ENCODE measurements at places on chromosomes 1 and 21.

GRCh38 chr1:35691571-35692220 lies 27.0 kb downstream of the C1orf216 start:
- DNase-seq, result no peak

DNA sequence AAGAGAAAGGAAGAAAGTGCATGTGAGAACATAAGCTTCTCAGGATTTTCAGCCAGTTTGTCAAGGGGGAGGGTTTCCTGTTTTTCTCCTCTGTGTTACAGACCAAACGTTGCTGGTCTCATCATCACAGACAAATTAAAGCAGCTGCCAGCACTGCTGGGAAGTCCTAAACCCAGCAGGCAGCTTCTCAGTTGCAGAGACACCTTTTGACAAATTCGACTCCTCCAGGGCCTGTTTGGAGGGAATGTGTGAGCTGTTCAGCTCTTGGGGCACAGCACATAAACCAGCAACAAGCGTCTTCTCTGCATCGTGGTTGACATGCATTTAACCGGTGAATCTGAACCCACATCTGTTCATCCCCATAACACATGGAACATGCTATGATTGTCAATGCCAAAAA lies 454.6 kb upstream of the RUNX1 start:
- DNase-seq, result no peak

- no peak for DNase-seq
Observed at GRCh38 chr1:4825800-4826450, 171.5 kb downstream of the AJAP1 start.

DNA sequence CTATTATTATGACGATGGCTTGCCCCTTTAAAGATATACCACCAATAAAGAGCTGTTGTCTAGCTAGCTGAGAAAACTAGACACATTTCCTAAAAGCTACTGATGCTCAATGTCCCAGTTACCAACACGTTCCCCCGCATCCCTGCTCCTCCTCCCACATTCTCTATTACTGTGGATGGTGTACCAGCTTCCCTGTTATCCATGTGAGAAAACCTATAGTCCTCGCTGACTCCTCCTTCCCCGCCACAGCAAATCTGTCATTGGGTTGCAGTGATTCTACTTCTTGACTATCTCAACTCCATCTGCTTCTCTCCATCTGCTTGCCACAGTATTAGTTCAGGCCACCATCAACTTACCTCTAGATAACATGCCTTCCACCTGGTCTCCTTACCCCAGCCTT lies 337.5 kb downstream of the KCNH1 start:
- no peak for DNase-seq

DNA sequence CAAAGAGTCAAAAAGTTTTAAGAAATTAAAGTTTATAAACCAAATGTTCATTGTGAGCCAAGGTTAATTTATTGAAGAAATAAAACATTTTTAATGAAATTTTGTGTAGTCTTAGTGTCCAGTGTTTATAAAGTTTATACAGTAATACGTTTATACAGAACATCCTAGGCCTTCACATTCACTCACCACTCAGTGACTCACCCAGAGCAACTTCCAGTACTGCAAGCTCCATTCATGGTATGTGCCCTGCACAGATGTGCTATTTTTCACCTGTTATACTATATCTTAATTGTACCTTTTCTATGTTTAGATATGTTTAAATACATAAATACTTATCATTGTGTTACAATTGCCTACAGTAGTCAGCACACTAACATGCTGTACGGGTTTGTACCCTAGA lies 33.6 kb downstream of the TYW3 start:
- no peak for DNase-seq

DNA sequence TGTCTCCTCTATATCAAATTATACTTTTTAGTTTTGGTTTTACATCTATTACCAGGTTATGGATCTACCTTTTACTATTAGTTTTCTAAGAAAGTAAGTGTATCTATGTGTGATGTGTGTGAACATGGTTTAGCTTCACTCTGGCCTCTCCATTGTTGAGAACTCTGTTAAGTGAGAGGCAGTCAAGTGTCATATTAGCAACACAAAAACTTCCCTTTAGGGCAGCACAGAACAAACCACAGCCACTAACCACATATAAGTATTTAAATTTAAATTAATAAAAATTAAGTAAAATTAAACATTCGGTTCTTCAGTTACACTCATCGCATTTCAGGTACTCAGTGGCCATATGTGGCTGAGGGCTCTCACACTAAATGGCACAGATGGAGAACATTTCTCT lies 96.6 kb downstream of the DPYD start:
- DNase-seq, result no peak

GRCh38 chr1:233240829-233241682 lies 54.5 kb downstream of the PCNX2 start:
- no peak for DNase-seq

DNA sequence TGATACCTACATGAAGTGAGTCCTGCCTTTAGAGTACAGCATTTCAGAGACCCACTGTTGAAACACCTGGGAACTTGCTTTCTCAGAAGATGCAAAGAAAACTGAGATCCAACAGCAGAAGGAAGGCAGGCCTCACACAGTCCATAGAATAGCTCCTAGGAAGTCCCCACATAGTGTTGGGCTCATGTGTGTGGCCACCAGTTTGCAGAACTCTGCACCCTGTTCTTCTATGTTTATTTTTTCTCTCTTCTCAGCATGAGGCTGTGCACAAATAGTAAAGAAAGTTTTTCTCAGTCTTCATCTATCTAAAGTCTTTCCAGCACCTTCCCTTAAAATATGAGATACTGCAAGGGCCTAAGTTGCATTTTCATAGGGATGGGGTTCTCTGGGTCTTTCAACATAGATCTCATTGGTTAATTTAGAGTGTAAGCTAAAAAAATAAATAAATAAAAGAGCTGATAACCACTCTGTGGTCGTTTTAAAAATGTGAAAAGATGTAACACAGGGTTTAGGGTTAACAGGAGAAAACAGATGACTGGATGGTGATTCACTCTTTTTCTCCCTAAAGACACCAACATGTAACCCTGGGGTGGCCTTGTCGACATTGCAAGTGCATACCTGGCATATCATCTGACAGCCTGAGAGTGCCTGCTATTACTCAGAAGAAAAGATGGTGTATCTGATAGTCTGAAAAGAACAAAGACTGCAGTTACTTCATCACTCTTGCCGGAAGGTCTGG lies 94.6 kb downstream of the ZC3H11B start:
- peak; percentile 9 for DNase-seq

DNA sequence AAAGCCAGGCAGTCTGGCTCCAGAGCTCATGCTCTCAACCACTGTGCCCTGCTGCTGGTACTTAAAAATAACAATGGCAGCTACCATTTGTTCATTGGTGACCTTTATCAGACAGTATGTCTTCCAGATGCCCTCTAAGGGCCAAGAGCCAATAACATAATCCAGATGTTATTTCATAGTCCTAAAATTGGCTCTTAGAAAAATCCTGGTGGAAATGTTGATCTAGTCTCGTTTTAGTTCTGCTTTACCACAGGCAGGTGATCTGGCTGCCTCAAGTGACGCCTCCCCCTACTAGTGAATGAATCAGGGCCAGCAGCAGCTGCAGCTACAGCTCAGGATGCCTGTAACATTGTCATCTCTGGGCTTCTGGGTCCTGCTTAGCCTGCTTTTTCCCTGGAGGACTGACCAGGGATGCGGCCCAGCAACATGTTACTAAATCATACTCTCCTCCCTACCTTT lies 12.6 kb upstream of the HMGN2 start:
- no peak for DNase-seq

DNA sequence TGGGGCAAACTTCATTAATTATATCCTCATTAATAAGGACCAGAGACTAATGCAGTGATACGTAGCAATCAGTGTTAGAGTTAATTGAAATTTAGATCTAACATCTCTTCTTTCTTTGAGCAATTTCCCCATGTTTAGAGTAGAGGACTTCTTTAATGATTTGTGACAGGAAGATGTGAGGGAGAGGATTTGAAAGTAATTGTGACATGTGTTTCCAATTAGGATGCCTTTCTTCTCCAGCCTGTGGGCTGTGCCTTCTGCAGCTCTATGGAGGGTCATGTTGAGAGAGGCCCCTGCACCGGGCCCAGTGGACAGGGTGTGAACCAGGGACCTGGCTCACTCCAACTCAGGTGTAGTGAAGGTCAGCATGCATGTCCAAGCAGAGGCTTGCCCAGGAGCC lies 103.0 kb downstream of the GREM2 start:
- DNase-seq, result no peak

GRCh38 chr21:39004634-39005501 lies 178.4 kb downstream of the PSMG1 start:
- DNase-seq, result no peak

GRCh38 chr1:157580179-157580827 lies 17.6 kb downstream of the FCRL4 start:
- no peak for DNase-seq

GRCh38 chr1:204398197-204399125 lies 13.2 kb downstream of the PPP1R15B start:
- peak; percentile 50 for DNase-seq

DNA sequence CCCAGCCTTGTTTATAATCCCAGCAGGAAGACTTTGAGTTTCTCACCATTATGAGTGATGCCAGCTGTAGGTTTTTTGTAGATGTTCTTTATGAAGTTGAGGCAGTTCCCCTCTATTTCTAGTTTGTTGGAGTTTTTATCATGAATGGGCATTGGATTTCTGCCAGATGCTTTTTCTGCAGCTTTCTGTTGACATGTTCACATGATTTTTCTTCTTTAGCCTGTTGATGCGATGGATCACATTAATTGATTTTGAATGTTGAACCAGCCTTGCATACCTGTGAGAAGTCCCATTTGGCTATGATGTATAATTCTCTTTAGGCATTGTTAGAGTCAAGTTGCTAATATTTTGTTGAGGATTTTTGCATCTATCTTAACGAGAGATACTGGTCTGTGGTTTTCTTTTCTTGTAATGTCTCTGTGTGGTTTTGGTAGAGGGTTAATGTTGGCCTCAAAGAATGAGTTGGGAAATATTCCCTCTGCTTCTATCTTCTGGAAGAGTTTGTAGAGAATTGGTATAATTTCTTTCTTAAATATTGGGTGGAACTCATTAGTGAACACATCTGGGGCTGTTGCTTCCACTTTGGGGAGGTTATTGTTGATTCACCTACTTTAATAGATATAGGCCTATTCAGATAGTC lies 33.2 kb downstream of the ZBTB40 start:
- no peak for DNase-seq

DNA sequence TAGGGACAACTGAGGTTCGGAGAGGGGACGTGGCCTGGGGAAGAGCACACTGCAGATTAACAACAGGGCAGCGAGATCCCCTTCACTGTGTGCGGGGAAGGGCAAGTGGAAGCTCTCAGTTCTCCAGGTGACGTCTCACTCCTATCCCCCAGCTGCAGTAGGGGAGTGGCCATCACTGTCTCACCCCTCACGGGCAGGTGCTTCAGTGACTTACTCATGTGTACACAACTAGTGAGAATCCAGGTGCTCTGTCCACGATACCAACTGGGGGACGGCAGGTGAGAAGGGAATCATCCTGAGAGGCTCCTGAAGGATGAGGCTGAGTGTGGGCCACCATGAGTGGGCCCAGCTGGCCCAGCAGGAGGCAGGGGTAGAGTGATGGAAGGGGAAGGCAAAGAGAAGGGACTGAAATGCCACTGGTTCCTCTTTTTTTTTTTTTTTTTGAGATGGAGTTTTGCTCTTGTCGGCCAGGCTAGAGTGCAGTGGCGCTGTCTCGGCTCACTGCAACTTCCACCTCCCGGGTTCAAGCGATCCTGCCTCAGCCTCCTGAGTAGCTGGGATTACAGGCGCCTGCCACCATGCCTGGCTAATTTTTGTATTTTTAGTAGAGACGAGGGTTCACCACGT lies 25.9 kb downstream of the RHBG start:
- no peak for DNase-seq

DNA sequence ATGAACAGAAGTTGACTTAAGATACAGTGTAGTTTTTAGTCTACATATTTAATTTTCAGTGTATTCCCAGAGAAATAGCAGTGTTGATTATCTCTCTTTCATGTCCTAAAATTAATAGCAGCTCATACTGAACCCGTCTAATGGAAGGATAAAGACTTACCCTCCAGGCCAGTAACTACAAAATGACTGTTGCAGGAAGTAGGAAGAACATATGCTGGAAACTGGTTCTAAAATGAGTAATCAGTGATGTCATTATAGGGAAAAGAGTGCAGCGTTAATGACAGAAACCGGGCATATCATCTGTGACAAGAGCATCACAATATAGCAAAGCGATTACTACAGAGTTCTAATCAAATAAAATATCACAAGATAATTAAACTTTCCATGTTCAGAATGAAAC lies 385.5 kb downstream of the SMYD3 start:
- DNase-seq, result no peak

DNA sequence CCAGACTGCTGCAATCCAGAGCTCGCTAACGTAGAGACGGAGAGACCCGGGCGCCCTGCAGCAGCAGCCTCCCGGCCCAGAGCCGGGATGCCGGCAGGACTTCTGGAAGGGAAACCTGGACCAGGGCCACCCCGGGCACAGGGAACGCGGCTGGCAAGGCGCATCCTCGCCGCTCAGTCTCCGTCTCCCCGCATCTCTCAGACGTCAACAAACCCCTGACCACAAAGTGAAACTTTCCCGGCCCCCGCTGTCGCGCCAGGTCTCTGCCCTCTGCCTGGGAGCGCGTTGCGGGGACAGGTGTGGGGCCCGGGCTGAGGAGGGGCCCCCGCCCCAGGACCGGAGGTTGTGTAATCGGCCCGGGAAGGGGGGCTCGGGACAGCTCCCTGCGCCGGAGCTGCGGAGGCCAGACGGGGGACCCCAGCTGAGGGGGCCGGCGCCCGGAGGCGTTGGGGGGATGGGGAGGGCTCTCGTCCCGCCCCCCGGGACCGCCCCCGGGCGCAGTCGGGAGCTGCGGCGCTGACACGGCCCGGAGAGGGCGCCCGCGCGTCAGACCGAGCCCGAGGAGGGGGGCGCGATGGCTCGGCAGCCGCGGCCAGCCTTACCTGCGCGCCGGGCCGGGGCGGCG lies 116.6 kb upstream of the HIVEP3 start:
- no peak for DNase-seq

- no peak for DNase-seq
Observed at GRCh38 chr21:28725396-28725795, 267.3 kb downstream of the LTN1 start.

- no peak for DNase-seq
Observed at GRCh38 chr1:15260418-15261154, 13.6 kb downstream of the FHAD1 start.

- no peak for DNase-seq
Observed at GRCh38 chr1:95041491-95042165, 31.1 kb downstream of the ALG14 start.

DNA sequence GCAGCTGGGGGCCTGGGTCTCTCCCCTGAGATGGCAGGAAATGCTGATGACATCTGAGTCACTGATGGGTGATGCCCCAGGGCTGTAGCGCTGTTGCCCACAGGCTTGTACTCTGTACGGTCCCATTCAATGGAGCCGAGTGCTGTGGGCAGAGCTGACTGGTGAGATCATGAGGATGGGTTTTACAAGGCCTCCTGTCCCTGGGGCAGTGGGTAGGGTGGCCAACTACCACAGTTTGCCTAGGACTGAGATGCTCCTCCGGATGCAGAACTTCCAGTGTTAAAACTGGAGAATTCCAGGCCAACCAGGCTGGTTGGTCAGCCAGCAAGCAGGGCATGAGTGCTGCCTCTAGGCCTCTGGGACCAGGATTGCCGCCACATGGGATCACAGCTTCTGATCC lies 9.2 kb downstream of the PHLDA3 start:
- no peak for DNase-seq

Measured in activated T-helper 2 cell treated with anti-CD3 and anti-CD28 coated beads, Interferon-gamma antibody, Interleukin-2, Interleukin-4, amounts not matched to agents 10 μg/mL and 5 μg/mL and 100 μg/mL, durations not matched to agents 14 hours and 24 hours and 36 hours (primary cell).